ENCODE measurements at places on chromosomes 4 and X. TPM values are rescaled to one million over a fixed set of nuclear protein-coding genes. Genes with fewer than 3 reads are reported as not detected.

DNA sequence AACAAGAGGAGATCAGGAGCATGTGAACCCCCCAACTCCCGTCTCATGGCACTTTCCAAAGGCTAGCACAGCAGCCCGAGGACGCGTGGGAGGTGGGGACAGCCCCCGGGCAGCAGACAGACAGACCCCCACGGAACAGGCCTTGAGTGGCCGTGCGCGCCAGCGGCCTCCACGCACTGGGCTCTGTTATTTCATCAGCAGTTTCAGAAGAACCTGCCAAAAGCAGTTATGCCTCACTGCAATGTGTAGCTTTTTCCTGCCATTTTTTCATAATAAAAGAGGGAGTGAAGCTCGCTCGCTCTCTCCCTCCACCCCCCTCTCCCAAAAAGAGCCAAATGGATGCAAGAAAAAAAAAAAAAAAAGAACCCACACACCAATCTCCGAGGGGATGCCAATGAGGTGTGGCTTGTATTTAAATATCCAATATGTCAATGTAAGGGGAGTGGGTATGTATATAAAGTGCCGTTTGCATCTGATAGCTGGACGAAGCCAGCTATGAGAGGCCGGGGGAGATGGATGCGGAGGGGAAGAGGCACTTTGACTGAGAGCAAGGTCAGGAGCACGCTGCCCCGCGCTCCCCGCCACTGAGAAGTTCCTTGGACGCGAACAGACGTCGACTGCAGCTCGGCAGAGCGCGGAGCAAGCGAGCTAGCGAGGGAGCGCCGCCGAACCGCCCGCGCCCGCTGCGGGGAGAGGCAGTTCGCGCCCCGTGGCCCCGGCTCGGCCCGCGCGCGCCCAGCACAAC is at the start of gene FGF16:
FGF16 (plus strand) TSS at position 482 of the 745 bp plus-strand sequence. CDS start 286 bp downstream, outside the sequence.
- peaks cover 43% of the 10 kb centered on the region for H3K27me3 ChIP-seq
- H3K27ac ChIP-seq, result no peak within 1 kb of the TSS
- H3K4me3 ChIP-seq, result peak within 1 kb of the TSS; percentile 67
- peak; percentile 29 for DNase-seq

DNA sequence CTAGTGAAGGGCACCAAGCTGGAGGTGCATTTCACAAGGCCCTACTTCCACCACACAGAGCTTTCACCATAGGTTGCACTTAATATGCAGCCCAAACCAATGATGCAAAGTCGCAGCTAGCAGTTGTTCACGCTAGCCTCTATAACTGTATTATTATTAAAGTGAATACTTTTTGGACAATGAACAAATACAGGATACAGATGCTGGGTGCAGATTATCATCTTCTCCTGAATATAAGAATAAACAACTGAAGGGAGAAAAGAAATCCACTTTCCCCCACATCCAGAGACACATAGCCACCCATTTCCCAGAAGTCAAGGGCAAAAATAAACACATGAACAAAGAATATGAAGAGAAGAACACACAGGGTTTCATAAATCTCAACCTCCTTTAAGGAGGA is 107.2 kb downstream of the PRDM5 start:
- H3K4me1 ChIP-seq, result peaks cover 10% of the 10 kb centered on the region
- DNase-seq, result no peak
- no peaks in the 10 kb centered on the region for H3K27me3 ChIP-seq
- no peak overlapping the region for H3K4me3 ChIP-seq
- no peak overlapping the region for H3K27ac ChIP-seq

DNA sequence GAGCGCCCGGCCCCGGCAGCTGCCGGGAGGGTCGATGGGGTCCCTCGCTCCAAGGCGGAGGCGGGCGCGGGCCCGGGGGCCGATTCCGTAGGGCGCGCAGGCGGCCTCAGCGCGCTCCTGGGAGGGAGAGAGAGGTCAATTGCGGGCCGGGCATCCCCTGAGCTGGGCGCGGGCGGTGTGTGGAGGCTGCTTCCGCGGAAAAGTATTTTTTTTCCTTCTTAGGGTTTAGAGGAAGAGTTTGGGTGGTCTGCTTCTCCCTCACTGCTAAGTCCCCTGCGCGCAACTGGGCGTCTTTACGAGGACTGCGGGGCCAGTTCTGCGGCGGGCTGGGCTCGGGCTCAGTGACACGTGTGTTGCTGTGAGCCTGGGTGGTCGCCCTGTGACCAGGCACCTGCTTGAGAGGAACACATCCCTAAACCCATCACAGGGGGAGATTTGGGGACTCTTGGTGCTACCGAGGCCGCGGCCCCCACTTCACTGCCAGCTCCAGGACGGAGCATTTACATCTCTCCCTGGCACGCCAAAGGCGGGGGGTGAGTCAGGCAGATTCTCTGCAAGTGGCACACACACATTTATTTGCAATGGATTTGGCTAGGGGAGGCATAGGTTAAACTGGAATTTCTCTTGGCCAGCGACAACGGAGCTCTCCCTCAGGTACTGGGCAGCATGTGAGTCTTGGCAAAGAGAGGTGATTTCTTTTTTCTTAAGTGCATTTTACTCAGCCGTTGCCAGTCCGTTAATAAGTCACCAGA is 151.2 kb upstream of the SLC4A4 start:
- H3K27me3 ChIP-seq, result peaks cover 72% of the 10 kb centered on the region
- peaks cover 19% of the 10 kb centered on the region for H3K4me1 ChIP-seq
- no peak overlapping the region for H3K27ac ChIP-seq
- H3K4me3 ChIP-seq, result peak overlapping the region; percentile 77

Gene SLC34A2
- not detected for total RNA-seq

GRCh38 chr4:98468709-98469108 is 189.7 kb downstream of the TSPAN5 start:
- no peak for DNase-seq
- H3K4me3 ChIP-seq, result no peak overlapping the region
- H3K4me1 ChIP-seq, result peaks cover 27% of the 10 kb centered on the region
- no peak overlapping the region for H3K27ac ChIP-seq
- peaks cover 29% of the 10 kb centered on the region for H3K36me3 ChIP-seq

GRCh38 chrX:154795016-154795415 is 10.3 kb downstream of the MPP1 start:
- no peak for DNase-seq
- H3K36me3 ChIP-seq, result no peaks in the 10 kb centered on the region
- H3K4me3 ChIP-seq, result no peak overlapping the region
- H3K4me1 ChIP-seq, result peaks cover 24% of the 10 kb centered on the region

Gene TCEAL4
- 17.4 TPM for total RNA-seq

- DNase-seq, result no peak
- no peak overlapping the region for H3K27ac ChIP-seq
- no peaks in the 10 kb centered on the region for H3K4me1 ChIP-seq
- no peaks in the 10 kb centered on the region for H3K36me3 ChIP-seq
- no peak overlapping the region for H3K4me3 ChIP-seq
These were observed 119.3 kb downstream of the LDB2 start for GRCh38 chr4:16779028-16779675.

Gene EGFL6
- 1.8 TPM for total RNA-seq

Gene PRSS12
- total RNA-seq, result not detected

DNA sequence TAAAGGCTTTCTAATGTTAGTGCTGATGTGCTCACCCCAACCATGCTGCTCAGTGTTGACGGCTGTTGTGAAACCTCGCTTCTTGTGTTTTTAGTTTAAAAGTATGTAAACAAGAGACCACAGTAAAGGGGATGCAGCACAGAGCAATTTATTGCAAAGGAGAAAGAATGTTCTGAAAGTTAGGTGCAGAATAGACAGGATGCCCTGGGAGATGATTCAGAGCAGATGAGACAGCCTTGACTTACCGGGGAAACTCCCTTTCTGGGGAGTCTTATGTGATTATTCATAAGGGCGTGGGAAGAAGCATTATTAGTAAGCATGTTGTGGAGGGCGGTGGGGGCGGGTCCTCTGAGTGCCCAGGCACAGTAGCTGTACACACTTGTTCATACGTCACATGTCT is 47.7 kb downstream of the EVC start:
- H3K36me3 ChIP-seq, result no peaks in the 10 kb centered on the region
- no peak overlapping the region for H3K27ac ChIP-seq
- H3K4me1 ChIP-seq, result peaks cover 3% of the 10 kb centered on the region

GRCh38 chrX:118965395-118965794 is 9.0 kb upstream of the LONRF3 start:
- DNase-seq, result no peak
- H3K27ac ChIP-seq, result no peak overlapping the region

DNA sequence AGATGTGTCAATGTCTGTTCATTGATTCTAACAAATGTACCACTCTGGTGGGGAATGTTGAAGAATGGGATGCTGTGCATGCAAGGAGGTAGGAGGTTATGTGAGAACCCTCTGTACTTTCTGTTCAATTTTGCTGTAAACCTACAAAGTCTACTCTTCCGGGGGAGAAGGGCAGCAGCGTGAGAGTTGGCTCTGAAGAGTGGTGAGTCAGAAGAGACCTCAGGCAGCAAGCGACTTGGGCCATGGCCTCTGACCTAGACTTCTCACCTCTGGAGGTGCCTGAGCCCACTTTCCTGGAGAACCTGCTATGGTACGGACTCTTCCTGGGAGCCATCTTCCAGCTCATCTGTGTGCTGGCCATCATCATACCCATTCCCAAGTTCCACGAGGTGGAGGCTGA is 26.7 kb downstream of the MANBA start:
- H3K27ac ChIP-seq, result no peak overlapping the region
- peaks cover 57% of the 10 kb centered on the region for H3K36me3 ChIP-seq
- H3K27me3 ChIP-seq, result no peaks in the 10 kb centered on the region

Gene ITM2A
- total RNA-seq, result 60.5 TPM

- no peak for DNase-seq
- H3K4me1 ChIP-seq, result peaks cover 54% of the 10 kb centered on the region
- H3K36me3 ChIP-seq, result peaks cover 38% of the 10 kb centered on the region
- H3K27ac ChIP-seq, result peak overlapping the region; percentile 93
- peaks cover 12% of the 10 kb centered on the region for H3K27me3 ChIP-seq
- H3K4me3 ChIP-seq, result peak overlapping the region; percentile 94
These were observed 335 bp upstream of the CD38 start for GRCh38 chr4:15777697-15778288.

DNA sequence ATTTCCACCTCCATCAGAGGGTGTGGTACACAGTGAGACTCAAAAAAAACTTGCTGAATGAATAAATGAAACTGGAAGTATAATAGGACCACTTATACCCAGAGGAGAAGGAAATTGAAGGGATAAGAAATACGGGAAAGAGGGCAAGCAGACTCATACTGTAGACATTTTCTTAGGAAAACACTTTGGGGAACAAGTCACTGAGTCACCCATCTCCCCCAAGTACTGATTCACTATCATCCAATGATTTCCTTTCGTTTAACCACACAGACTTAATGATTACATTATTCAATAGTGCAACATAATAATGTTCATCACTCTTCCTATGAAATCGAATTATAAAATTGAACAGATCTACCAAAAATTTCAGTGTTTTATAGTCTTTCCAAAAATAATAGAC is 97.1 kb downstream of the LDB2 start:
- H3K36me3 ChIP-seq, result no peaks in the 10 kb centered on the region
- no peak for DNase-seq
- peaks cover 4% of the 10 kb centered on the region for H3K27me3 ChIP-seq
- H3K4me3 ChIP-seq, result no peak overlapping the region
- no peak overlapping the region for H3K27ac ChIP-seq

DNA sequence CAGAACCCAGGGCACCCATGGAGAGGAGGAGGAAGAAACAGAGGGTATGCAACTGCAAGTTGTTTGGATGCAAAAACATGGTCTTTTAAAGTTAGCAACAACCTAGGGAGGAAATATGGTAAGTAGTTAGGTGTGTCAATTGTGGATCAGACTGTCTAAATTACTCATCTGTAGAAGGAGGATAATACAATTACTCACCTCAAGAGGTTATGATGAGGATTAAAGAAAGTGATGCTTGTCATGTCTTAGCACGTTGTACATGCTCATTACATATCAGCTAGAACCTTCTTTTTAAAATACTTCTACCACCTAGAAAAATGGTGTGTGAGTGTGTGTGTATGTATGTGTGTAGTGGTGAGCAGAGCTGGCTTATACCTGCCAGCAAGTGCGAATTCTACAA is 2.3 kb upstream of the C1QTNF7 start:
- H3K4me3 ChIP-seq, result no peak overlapping the region
- no peak overlapping the region for H3K27ac ChIP-seq

Gene TLR1
- total RNA-seq, result 1.6 TPM
